Fibroblast of skin of right biceps (primary cell): ENCODE measurements at places on chromosomes 4 and X.

- no peak for DNase-seq
Observed at GRCh38 chrX:31027351-31027750, 44.5 kb downstream of the FTHL17 start.

DNA sequence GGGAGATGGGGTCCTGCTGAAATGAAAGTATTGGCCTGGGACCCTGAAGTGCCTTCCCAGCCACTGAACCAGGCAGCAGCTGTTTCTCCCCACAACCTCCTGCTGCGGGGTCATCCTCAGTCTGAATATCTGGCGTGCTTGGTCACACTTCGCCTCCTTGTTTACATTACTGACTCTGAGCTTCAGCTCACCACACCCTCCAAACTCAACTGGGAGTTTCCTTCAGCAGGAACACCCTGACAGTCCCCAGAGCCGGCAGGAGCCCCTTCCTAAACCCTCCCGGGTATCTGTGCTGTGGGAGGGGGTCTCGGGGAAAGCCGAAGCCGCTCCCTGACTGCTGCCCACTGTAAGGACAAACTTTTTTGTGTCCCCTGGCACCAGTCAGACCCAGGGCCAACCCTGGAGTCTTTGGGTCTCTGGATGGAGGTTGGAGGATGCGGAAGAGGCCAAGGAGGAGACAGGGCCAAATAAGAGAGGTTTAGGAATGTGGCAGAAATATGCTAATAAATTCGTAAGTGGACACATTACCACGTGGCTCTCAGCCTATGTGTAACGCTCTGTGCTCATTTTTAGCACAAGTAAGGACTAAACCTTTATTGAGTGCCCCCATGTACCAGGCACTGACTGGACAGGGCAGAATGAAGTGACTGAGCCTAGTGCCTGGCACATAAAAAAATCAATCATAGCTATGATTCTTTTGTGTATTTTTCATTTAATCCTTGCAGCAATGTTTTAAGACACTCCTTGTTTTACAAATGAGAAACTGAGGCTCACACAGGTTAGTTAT, 20.7 kb downstream of the FHDC1 start:
- peak; percentile 11 for DNase-seq

- DNase-seq = no peak
Observed at GRCh38 chr4:24674279-24674678, 89.9 kb upstream of the DHX15 start.

GRCh38 chr4:95021099-95021498, 263.3 kb downstream of the BMPR1B start:
- DNase-seq = peak; percentile 56

- DNase-seq = no peak
Observed at GRCh38 chr4:113147498-113148111, 98.2 kb downstream of the ANK2 start.
